ENCODE measurements at places on chromosomes 6 and 20.

- no peak for DNase-seq
These were observed 1246.0 kb upstream of the CITED2 start for GRCh38 chr6:140620496-140620895.

DNA sequence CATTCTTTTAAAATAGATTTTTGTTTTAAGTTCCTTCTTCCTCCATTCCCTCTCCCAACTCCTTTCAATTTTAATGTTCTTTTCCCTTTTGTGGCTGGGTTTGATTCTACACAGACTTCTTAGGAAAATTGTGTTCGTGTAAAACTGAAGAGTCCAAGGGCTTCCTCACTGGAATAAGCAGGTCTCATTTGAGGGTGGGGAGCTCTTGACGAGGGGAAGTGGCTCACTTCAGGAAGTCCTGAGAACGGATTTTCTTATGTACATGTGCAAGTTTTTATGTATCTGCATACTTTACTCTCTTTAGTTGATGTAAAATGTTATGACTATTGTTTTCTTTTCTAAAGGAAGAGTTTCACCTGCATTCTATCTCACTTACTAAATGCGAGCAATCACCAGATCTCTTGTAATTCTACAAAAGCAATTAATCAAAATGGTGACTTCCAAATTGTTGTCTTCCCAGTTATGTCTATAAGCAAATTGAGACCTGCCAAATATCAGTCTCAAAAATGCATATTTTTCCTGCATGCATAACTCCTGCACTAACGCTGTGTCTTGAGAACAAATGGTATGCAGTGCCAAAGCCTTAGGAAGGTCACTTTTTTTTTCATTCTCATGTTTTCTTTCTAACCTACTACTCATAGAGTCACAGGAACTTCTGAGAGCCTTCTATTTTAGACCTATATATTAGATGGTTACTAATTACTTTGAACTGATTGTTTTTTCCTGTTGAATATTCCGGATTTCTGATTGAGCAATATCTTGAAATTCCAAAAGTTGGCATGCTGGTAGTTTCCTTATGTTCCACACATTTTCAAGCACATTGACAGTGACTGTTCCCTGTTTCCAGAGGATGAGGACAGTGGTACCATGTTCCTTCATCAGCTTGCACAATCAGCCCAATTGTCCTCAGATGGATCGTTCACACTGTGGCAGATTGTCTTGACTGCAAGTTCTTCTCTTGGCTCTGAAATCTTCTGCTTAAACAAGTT is 251.9 kb upstream of the PRDM1 start:
- no peak for DNase-seq

- no peak for DNase-seq
These were observed 143.9 kb upstream of the ZNF217 start for GRCh38 chr20:53737396-53738038.

DNA sequence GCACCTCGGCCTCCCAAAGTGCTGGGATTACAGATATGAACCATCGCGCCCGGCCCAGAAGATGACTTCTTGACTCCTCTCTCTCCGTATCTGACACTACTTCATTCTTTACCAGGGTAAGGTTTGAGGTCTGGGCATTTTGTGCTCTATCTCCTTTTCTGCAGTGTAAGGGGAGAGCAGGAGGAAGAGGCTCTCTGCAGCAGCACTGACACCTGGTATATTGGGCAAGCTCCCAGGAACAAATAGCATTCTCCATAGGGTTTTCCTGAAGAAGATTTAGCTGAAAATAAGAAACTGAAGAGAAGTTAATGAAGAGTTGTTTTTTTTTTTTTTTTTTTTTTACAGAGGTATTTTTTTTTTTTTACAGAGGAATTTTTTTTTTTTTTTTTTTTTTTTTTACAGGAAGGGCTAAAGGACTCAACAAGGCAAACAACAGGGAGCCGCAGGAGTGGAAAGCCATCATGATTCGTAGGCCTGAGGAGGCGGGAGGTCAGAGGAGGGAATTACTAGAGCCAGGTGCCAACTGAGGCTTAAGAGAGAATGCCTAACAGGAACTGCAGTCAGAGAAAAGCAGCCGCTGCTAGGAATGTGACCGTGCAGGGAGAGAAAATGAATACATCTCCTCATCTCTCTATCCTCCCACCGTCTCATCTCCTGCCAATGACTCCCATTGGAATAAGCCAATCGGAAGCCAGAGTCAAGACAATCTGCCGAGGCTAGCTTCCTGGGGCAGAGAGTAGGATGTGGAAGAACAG is 34.7 kb upstream of the ADGRF4 start:
- no peak for DNase-seq

DNA sequence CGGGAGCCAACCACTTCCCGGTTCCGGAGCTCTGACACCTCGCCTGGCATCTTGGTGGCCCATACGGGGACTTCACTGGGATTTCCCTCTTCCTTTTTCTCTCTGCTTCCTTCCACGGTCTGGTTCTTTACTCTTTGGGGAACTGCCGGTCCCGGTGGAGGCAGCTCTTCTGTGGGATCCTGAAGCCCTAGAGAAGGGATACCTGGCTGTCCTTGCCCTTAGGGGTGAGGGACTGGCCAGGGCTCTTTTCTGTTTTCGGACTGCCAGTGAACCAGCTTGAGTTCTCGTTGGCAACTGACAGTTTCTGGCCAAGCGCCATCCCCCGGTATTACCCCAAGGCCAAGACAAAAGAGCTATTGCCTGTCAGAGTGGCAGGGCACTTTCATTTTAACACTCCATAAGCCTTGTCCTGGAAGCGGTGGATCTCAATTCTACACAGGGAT is 880 bp upstream of the CPXM1 start:
- no peak for DNase-seq

GRCh38 chr20:3545401-3545925 is 74.6 kb downstream of the ATRN start:
- DNase-seq: no peak

DNA sequence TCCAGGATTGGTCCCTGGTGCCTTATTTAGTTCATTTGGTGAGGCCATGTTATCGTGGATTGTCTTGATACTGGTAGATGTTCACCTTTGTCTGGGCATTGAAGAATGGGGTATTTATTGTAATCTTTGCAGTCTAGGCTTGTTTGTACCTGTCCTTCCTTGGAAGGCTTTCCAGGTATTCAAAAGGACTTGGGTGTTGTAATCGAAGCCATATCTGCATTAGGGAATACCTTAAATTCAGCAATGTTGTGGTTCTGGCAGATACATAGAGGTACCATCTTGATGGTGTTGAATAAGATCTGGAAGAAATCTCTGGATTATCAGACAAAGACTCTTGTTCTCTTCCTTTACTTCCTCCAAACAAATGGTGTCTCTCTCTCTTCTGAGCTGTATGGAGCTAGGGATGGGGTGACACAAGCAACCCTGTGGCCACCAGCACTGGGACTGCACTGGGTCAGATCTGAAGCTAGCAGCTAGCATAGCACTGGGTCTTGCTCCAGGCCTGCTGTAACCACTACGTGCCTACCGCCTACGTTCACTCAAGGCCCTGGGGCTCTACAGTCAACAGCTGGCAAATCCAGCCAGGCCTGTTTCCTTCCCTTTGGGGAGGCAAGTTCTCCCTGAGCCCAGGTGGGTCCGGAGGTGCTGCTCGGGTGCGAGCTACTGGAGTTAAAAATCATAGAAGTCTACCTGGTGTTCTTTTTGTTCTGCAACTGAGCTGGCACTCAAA is 261.1 kb upstream of the CITED2 start:
- DNase-seq: no peak

- no peak for DNase-seq
These were observed 232.5 kb downstream of the IBTK start for GRCh38 chr6:82015043-82015442.

- DNase-seq: no peak
These were observed 10.5 kb upstream of the BHLHE23 start for GRCh38 chr20:63017076-63017825.

DNA sequence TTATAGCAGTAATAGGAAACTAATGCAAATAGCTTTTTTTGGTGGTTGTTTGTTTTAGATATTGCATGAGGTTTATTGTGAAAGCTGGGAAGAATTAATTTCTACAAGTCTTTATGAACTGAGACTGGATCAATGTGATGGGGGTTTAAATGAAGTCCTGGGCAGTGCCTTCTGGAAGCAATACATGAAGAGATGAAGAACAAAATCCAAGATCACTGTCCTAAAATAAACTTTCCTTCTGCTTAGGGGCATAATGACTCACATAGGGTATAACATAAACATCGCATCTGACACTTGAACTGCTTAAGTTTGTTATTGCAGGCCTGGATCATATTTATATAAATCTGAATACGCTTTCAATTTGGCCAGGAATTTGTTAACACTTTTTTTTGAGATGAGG is 20.9 kb upstream of the SHLD1 start:
- no peak for DNase-seq

DNA sequence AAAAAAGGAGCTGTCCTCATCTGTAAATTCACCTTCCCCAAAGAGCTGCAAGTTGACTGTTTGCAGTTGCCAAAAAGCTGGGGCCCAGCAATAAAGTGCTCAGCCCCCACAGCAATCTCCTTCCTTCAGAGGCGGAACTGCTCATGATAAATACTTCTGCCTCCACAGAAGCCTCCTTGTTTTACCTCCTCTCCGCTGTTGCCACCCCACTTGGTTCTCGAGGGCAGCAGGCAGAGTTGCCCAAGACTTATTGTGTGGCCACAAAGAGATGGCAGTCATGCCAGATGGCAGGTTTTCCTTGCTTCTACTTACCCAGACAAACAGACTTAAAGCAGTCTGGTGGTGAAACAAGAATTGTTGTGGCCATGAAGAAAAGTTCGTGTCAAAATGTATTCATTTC is 66.3 kb downstream of the SLX4IP start:
- DNase-seq: no peak

GRCh38 chr6:7727946-7728854 is 2.3 kb downstream of the BMP6 start:
- no peak for DNase-seq

DNA sequence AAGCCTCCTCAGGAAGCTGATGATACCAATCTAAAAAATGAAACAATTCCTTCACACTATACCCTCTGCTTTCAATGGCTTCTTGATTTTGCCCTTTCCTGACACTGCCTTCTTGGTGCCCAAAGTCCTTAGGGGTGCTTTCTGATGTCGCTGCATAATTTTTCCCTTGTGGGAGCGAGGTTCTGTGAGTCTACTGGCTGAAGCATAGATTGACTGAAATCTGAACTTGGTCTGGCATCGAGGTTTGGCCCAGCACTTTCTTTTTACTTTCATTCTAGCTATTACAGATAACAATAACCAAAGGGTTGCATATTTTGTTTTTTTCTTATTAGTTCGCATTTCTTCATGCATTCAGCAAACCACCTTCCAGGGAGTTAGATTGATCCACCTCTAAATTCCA is 65.8 kb downstream of the E2F3 start:
- no peak for DNase-seq

GRCh38 chr6:48087448-48087847 is 23.5 kb downstream of the PTCHD4 start:
- no peak for DNase-seq

- DNase-seq: no peak
These were observed 17.4 kb upstream of the CD83 start for GRCh38 chr6:14100138-14100537.

All from NCI-H1092 (cell line).